ENCODE measurements at places on chromosomes 5 and 9.

GRCh38 chr5:135591277-135591676 is 12.5 kb upstream of the CXCL14 start:
- DNase-seq = no peak

- no peak for DNase-seq
Observed at GRCh38 chr9:88897081-88897480, 94.2 kb upstream of the S1PR3 start.

DNA sequence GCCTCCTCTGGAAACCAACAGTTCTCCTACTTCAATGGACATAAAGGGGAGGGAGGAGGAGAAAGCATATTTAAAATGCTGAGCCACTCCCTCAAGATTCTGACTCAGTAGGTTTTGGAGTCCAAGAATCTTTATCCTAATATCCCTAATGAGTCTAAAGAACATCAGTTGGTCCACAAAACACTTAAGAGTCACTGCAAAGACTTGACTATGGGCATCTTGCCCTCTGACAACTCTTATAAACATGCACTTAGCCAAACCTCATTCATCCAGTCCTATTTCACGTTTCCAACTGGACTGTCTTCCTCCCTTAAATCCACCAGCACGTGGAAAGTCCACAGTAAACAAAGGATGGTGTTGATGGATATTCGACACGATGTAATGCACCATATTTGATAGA is 172.5 kb downstream of the FAM114A2 start:
- DNase-seq = no peak

DNA sequence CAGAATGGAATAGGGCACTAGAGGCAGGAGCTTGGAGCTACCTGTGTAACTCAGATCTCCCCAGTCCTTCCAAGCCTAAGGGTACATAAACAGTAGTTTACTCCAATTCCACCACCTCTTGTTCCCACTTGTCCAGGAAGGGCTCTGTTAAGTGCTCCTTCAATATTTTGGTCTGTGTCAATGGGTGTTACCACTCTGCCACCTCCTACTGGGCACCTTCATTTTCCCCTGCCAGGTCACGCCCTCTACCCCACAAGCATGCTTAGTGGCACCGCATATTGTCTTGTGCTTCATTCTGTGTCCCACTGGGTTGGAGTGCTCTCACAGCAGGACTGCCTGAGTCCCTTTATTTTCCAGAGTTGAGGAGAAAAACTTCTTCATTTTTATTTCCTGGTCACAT is 459.8 kb downstream of the ARHGEF28 start:
- no peak for DNase-seq

- no peak for DNase-seq
Observed at GRCh38 chr9:101455656-101456240, 20.2 kb upstream of the ALDOB start.

GRCh38 chr9:23322392-23322791 is 503.6 kb downstream of the ELAVL2 start:
- no peak for DNase-seq

DNA sequence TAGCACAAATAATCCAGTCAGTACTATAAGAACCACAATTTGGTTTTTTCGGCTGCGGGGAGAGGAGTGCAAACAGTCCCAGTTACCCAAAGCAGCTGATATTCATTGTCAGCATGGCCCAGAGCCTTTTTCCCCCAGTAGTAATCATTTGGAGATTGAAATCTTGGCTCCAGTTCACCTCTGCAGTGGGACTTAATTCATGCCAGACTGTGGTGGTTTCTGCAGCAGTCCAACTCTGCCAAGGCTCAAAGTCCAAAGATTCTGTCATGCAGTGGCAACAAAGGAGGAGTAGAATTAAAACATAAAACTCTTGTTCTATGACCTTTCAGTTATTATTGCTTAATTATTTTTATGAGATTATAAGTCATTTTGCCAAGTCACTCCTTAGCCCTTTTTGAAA is 25.0 kb upstream of the TRIM36 start:
- no peak for DNase-seq

DNA sequence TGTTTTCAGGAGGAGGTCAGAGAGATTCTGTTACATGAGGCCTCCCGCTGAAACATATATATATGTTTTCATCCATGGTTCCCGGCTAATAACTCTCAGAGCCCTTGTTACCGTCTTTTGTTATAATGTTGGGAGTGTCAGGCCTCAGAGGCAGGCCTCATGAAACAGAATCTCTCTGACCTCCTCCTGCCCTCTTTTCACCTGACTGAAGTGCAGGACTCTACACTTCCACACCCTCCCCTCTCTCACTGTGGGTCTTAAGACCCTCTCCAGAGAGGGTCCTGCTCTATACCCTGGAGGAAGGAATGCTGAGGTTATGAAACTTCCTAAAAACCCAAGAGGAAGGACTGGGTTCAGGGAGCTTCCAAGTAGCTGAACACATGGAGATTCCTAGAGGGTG is 28.5 kb upstream of the PTGER4 start:
- DNase-seq = no peak

DNA sequence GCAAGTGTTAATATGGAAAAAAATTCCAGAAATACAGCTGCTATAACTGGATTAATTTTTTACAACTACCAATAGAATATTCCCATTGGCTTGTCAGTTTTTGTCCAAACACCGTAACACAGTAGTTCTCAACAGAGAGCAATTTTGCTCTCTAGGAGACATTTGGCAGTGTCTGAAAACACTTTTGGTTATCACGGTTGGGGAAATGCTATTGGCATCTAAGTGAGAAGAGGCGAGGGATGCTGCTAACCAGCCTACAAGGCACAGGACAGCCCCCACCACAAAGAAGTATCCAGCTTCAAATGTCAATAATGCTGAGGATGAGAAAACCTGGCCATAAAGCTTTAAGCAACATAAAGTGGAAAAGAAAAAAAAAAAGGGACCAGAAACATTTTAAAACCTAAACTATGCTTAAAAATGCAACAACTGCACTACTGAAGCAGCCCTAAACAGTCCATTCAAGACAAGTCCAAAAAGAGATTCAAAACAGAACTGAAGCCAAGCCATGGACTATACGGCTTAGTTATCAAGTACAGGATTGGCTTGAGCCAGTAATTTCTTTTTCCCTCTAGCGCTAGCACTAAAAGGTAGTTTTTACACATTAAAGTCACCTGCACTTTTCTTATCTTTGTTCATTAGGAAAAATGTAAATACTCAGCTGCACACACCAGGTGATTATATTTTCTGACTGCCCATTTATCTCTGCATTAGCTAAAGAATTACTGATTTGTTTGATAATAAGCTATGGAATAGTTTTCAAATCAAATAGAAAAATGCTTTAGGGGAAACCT is 83.9 kb downstream of the NR3C1 start:
- no peak for DNase-seq

- peak; percentile 75 for DNase-seq
Observed at GRCh38 chr9:90141723-90142122, 500.9 kb downstream of the DIRAS2 start.

DNA sequence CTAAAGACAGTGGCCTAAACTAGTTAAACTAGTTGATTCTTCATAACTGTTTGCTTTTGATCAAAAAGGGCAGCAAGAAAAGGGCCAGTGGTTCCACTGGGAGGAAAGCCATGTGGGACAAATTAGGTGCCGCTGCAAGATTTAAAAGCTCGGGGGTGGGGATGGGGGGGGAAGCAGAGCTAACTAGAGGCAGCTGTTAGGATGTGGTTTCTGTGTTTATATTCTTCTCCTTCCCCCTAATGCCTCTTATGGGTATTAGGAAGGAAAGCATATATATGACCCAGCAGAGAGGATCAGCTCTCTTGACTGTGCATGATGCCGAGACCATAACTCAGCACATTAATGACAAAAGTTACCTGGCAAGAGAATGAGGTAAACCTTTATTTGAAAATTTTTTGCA is 65.7 kb downstream of the EFNA5 start:
- DNase-seq = no peak

GRCh38 chr9:95342571-95342970 is 25.1 kb upstream of the FANCC start:
- DNase-seq = no peak

- DNase-seq = no peak
Observed at GRCh38 chr5:125485771-125486170, 739.3 kb upstream of the ZNF608 start.
